ENCODE measurements at places on chromosomes 4 and X.

DNA sequence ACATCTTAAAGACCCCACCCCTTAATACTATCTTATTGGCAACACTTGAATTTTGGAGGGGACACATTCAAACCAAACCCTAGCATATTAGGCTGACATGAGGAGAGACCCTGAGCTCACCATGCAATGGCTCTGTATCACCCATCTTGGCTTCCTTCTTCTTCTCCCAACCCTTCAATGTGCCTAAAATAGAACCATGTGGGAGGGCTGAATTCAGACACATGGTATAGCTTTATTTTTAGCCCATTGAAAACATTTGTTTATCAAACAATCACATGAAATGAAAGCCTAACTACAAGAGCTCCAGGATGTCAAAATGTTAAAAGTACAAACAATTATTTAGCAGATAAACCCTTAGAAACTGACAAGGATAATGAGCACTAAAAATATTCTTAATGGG is 81.6 kb downstream of the RASL11B start:
- DNase-seq, result no peak

DNA sequence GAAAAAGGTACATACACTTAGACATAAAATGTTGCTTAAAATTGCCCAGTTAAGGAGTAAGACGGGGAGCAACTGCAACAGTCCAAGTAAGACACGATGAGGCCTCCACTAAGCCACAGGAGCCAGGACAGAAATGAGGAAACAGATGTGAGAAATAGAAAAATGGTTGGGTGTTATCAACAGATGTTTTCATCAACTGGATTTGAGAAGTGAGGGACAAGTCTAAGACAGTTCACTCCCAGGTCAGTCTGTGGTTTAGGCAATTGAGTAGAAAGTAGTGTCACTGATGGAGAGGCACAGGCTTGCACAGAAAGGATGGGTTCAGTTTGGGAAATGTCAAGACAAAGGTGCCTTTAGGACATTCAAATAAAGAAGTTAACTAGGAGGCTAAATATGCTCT is 23.5 kb upstream of the PHF8 start:
- no peak for DNase-seq

- DNase-seq, result no peak
Observed at GRCh38 chr4:16573739-16574138, 324.7 kb downstream of the LDB2 start.

DNA sequence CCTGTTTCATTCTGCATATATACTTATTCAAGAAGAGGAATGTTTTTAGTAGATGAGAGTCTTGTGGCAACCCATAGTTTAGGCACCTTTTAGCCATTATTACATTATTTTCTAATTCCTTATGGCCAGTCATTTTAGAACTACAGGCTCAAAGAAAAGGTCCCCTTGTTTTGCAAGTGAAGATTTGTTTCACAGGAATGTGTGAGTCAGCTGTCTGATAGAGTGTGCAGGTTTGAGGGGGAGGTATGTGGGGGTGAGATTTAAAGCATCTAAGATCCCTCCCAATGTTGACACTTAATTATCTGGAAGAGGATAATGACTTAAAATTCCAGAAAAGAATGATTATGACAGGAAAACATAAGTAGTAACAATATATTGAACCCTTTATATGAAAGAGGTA is 495.6 kb downstream of the KCNIP4 start:
- no peak for DNase-seq

- DNase-seq, result no peak
Observed at GRCh38 chrX:128754130-128754529, 701.9 kb upstream of the ACTRT1 start.

Data from T-helper 2 cell treated with Interferon-gamma antibody and Interleukin-4, amounts not matched to agents 5 μg/mL and 100 μg/mL, for 36 hours (primary cell).